Activated CD4-positive, CD25-positive, alpha-beta regulatory T cell (primary cell): ENCODE measurements at places on chromosomes 16 and 17.

DNA sequence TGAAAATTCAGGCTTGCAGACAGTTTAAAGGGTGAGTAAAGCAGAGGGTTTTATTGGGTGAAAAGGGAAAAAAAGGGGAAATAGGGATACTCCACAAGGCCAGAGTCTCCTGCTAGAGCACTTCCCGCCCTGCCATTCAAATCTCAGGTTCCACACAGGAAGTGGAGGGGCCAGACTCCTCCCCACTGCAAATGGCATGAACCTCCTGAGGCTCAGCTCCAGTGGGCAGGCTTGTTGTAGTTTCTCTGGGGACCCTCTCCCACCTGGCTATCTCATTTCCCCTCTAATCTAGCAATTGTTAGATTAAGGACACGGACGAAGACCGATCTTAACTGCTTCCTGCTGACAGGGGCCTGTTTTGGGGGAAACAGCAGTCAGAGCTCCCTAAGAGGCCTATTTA is 43.4 kb downstream of the TAOK1 start:
- no peak for DNase-seq

- DNase-seq: no peak
Observed at GRCh38 chr16:78244131-78244895, 144.9 kb downstream of the WWOX start.

GRCh38 chr16:6356911-6357310 is 975.7 kb upstream of the RBFOX1 start:
- no peak for DNase-seq

DNA sequence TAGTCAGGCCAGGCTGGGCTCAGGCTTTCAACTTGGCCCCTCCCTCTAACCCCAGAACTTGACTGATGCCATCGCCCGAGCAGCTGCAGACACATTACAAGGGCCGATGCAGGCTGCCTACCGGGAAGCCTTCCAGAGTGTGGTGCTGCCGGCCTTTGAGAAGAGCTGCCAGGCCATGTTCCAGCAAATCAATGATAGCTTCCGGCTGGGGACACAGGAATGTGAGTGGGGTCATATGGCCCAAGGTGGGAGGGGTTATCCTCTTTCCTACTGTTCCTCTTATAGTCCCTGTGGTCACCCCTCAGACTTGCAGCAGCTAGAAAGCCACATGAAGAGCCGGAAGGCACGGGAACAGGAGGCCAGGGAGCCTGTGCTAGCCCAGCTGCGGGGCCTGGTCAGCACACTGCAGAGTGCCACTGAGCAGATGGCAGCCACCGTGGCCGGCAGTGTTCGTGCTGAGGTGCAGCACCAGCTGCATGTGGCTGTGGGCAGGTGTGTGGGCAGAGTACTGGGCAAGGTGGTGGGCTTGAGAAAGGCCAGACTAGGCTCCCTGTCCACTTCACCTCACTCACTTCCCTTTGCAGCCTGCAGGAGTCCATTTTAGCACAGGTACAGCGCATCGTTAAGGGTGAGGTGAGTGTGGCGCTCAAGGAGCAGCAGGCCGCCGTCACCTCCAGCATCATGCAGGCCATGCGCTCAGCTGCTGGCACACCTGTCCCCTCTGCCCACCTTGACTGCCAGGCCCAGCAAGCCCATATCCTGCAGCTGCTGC is 2.1 kb upstream of the NRN1L start:
- DNase-seq: no peak

DNA sequence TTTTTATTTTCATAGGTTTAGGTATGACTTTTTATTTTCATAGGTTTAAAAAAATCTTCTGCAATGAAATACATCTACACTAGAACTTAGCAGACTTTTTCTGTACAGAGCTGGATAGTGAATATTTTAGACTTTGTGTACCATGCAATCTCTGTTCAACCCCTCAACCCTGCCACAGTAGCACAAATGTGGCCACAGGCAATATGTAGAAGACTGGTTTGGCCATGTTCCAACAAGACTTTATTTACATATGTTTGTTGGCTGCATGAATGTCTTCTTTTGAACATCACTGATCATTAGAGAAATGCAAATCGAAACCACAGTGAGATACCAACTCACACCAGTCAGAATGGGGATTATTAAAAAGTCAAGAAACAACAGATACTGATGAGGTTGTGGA is 229.2 kb downstream of the SHISA9 start:
- DNase-seq: no peak

DNA sequence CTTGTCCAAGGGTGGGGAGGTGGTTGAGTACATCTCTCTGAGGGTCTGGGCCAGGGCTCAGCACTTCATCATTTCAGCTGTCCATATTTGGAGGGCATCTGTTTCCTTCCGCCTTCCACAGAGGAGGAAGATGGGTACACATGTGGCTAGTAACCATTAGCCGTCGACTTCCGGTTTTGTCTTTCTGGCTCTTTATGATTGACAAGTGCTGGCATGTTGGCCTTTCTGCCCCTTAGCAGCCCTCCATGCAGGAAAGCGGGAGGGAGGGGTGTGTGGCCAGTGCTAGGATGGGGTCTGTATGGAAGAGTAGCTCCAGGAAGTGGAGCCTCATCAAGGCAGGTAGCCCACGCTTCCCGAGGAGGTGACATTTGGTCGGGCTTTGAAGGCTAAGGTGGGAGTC is 69.6 kb downstream of the RAI1 start:
- no peak for DNase-seq

GRCh38 chr16:85753559-85753958 is 2.7 kb upstream of the C16orf74 start:
- DNase-seq: no peak

- DNase-seq: no peak
Observed at GRCh38 chr17:69967910-69968411, 107.1 kb upstream of the KCNJ16 start.

- DNase-seq: no peak
Observed at GRCh38 chr17:13498184-13498583, 103.5 kb downstream of the HS3ST3A1 start.

DNA sequence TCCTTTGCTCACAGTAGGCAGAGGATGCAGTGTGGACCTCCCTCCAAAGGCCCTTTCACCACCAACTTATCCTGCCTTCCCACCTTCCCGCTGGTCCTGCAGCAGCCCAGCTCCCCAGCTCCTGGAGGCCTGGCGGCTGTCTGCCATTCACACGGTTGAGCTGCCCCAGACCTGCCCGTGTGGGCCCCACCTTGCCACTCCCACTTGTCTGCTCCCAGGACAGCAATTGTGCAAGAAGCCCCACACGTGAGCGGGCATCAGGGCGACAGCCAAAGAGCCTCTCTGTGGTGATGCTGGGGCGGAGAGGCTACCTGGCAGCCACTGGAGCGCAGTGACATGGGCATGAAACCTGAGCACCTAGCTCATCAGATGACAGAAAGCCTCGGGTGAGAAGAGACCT is 248.6 kb upstream of the MAF start:
- DNase-seq: no peak

DNA sequence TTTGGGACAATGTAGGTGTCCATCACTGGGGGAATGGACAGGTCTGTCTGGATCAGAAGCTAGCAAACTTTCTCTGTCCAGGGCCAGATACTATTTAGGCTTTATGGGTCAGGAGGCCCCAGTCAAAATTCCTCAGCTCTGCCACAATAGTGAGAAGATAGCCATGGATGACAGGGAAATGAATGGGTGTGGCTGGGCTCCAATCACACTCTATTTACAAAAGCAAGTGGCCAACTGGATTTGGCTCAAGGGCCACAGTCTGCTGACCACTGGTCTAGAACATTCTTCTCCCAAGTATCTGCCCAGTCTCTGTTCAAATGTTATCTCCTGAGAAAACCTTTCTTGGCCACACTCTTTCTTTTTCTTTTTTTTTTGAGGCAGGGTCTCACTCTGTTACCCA is 339.9 kb downstream of the SOX9 start:
- no peak for DNase-seq

GRCh38 chr17:2416010-2416734 is 15.3 kb upstream of the MNT start:
- DNase-seq: peak; percentile 63

DNA sequence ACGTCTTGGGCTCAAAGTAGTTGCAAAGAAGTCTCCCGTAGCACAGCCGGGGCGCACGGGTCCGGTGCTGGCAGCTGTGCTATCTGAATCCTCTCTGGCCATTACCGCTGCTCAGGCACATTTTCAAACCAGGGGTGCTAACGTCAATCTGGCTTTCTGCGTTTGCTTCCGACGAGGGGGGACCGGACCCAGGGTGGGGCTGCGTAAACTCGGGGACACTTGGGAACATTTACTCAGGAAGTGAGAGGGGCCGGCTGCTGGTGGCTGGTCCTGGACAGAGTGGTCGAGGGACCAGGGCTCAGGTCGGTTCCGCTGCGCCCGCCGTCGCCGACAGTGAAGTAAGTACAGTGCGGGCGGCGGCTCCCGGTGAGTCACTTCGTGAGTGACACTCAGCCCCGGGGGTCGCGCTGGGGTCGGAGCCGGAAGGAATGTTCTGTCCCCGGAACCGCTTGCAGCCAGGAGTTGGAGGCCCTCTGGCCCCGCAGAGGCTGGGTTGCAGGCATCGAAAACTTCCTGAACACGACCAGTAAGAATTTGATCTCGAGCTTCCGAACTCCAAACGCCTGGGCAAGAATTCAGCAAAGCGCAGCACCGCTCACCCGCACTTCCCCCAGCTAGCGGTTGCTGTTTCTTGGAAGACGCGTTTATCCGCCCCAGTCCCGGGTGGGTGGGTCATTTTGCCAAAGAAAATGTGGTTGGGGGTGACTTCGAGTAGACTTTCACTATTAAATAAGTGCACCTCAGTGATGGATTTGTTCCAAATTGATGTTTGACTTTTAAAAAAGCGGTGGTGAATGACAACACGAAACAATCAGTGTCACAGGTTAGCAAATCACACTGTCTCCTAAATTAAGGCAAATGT is 1.4 kb upstream of the HS3ST3B1 start:
- DNase-seq: no peak

- DNase-seq: no peak
Observed at GRCh38 chr16:25568991-25569390, 122.8 kb upstream of the HS3ST4 start.

GRCh38 chr16:14669776-14670175 is 24.3 kb downstream of the PLA2G10 start:
- DNase-seq: no peak

DNA sequence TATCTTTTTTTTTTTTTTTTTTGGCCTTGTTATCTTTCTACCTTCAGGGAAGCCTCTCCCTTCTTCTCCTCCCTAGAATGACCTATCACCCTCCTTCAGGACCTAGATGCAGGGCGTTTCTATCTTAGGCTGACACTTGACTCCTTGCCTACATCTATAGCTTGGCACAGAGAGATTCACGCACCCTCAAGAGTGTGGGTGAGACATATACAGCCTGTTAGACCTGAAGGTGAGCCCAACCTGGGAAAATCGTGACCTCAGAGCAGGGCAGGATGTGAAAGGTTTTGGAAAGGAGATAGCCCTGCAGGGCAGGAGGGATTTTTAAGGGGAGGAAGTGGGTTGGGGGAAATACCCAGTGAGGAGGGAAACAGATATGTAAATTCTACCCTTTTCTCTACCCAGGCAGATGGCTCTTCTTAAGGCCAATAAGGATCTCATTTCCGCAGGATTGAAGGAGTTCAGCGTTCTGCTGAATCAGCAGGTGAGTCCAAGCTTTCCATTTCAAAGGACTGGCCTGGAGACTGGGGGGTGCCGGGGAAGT is at the start of gene AHSP:
AHSP (plus strand) TSS at position 167 of the 541 bp plus-strand sequence; CDS start at position 407, 240 bp downstream.
- no peak for DNase-seq

DNA sequence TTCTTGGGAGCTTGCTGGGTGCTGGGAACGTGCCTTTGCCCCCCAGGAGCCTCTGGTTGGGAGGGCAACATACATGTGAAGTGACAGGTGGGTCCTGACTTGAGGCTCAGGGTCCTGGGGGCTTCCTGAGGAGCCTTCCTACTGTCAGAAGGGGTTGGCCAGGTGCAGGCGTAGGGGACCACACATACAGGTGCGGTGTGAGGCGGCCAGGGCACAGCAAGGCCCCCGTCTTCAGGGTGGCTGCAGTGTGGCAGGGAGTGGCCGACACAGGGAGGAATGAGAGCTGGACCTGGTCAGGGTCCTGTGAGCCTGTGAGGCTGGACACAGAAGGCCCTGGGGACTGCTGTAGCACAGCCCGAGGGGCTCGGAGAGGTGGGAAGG is 10.6 kb downstream of the TCF25 start:
- no peak for DNase-seq

- no peak for DNase-seq
Observed at GRCh38 chr17:74641224-74641957, 17.9 kb upstream of the CD300E start.

GRCh38 chr17:38404174-38404943 is 23.9 kb upstream of the ARHGAP23 start:
- no peak for DNase-seq
